NCI-H1417 (cell line): ENCODE measurements at places on chromosomes 4 and X.

DNA sequence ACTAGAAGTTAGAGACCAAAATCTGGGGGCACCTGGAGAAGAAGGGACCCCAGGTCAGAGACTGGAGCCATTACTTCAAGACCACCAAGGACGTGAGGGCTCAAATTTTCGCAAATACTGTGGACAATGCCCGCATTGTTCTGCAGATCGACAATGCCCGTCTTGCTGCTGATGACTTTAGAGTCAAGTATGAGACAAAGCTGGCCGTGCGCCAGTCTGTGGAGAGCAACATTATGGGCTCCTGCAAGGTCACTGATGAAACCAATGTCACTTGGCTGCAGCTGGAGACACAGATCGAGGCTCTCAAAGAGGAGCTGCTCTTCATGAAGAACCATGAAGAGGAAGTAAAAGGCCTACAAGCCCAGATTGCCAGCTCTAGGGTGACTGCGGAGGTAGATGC, 101.2 kb downstream of the NCAPG start:
- DNase-seq, result no peak

DNA sequence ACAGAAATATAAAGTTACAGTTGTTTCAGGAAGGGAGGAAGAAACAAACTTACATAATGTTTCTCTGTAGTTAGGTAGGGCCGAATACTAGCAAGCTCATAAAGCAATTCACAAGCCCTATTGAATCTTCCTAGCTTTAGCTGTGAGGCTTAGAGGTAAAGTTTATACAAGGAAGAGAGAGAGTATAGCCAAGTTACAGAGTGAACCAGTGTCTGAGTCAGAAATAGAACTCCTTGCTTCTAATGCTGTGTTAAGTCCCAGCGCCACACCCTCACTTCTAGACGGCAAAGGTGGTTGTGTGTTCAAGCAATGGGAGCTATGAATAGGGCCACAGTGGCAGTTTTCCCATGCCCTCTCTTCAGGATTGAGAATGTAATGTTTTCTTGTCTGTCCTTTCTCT, 6.1 kb downstream of the LPAR4 start:
- no peak for DNase-seq

DNA sequence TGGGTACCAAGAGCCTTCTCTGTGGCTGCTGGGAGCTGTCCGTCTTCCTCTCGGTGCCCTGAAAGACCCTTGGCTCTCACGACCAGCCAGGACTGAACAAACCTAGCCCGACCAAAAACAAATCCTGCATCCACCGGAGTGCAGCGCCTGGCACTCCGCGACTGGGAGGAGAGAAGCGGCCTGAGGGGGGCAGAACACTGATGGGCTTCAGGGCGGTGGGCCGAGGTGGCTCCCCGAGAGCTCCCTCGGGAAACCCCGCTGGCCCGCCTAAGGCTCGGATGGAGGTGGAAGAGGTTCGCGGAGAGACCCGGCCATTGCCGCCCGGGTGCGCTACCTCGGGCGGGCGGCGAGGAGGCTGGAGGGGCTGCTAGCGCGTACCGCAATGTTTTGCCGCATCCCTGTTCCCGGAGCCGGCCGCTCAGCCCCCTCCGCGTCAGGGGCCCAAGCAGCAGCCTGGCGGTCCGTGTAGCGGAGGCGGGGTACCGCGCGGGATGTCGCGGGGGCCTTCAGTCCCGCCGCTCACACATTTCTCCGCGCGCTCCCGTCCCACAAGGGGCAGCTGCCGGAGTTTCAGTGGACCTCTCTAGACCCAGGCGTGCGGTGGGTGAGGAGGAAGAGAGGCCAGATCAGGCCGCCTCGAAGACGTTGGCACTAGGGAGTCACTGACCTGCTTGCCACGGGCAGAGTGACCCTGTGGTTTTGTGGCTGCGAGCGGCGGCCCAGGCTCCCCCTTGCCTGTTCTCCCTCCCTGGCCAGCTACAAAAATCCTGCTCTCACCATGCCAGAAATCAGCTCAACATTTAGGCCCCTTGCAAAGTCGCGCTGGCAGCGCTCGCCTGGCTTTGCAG, 2.2 kb downstream of the SLITRK4 start:
- DNase-seq, result peak; percentile 51

GRCh38 chrX:38965888-38966287, 164.6 kb downstream of the MID1IP1 start:
- DNase-seq, result no peak

DNA sequence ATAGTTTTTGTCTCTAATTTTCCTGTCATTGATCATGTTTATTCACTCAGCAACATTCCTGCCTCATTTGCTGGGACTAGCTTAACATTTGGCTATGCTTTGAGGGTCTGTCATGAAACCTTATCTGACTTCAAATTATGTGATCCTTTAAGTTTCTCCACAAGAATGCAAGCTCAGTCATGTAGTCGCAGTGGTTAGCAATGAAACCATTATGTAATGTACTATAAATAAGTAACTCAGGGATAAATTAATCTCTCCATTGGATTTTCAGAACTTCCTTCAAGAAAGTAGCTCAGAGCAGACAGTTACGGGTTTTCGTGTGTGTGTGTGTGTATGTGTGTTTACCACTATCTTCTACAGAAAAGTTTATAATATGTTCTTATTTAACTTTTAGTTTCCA, 993.6 kb downstream of the ADGRL3 start:
- no peak for DNase-seq

DNA sequence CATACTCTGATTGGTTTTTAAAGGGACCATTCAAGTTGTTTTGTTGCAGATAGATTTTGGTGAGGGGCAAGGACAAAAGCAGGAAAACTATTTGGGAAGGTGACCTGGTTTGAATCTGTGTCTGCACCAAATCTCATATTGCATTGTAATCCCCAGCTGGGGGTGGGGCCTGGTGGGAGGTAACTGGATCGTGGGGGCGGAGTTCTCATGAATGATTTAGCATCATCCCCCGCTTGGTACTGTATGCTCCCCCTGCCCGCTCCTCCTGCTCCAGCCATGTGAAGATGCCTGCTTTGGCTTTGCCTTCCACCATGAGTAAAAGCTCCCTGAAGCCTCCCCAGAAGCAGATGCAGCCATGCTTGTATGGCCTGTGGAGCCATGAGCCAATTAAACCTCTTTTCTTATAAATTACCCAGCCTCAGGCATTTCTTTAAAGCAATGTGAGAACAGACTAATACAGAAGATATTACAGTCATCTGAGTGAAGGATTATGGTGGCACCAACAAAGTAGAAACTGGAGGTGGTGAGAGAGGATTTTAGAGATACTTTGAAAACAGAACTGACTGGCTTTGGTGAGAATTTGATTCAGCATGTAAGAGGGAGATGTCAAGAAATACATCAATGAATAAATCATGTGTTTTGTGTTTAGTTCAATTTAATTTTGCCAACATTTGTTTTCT, 14.4 kb downstream of the IL21 start:
- DNase-seq, result no peak

DNA sequence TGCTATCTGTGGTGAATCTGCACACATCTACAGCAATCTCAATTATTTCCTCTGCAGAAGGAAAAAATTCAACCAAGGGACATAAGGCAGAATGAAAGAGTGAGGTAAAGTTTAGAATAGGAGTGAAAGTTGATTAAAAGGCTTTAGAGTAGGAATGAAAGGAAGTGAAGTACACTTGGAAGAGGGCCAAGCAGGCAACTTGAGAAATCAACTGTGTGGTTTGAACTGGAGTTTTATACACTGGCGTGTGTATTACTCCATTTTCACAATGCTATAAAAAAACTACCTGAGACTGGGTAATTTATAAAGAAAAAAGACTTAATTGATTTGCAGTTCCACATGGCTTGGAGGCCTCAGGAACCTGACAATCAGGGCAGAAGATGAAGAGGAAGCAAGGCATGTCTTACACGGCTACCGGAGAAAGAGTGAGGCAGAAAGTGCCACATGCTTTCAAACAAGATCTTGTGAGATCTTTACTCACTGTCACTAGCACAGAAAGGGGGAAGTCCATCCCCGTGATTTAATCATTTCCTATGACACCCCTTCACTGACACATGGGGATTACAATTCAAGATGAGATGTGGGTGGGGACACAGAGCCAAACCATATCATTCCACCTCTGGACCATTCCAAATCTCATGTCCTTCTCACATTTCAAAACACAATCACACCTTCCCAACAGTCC, 234.8 kb downstream of the IL15 start:
- no peak for DNase-seq

DNA sequence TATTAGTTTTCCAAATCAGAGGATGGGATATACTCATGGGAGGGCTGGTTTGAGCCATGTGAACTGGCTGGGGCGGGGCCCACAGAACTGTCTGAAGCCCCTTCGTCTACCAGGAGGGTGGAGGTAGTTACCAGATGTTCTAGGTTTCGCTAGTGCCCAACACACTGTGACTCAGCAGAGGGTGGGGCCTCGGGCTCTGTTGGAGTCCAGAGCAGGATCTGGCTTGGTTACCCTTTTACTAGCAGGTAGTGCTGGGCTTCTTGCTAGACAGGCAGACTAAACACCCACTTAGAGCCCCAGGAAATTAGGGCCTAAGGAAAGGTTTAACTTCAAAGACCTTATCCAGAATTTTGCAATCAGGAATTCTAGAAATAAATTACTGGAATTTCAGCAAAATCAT, 56.2 kb upstream of the CHRDL1 start:
- DNase-seq, result no peak

DNA sequence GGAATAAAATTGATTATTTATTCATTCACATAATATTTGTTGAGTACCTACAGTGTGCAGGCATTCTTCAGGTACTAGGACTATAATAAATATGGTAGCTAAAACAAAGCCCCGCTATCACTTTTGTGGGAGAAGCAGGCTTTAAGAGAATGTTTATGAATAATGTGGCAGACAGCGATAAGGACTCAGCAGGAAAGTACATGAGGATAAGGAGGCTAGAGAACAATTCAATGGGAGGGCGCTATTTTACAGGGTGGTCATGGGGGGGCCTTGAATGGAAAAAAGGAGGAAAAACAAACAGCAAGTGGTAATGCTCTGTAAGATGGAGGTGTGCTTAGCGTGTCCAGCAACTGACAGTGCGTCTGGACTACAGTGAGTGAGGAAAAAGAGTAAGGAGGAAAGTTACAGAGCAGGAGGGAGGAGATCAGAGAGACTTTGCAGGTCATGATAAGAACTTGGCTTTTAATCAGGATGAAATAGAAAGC, 264.2 kb upstream of the ETNPPL start:
- no peak for DNase-seq

DNA sequence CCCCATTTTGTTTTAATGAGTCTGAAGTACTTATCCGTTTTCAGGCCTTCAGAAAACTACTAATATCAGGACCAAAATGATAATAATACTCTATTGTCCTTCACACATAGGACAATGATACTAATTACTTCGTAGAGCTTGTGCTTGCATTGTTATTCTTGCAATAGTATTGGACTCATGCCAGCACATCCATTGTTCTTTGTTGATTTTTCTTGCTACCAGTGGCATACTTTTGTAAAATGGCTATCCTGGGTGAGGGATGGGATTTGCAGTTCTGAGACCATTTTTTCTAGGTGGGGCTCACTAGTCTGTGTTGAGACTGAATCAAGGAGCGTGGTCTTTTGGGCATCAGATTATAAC, 195.3 kb downstream of the MAML3 start:
- DNase-seq, result peak; percentile 77

- DNase-seq, result no peak
Measured at GRCh38 chr4:11487139-11487538, 58.4 kb upstream of the HS3ST1 start.

DNA sequence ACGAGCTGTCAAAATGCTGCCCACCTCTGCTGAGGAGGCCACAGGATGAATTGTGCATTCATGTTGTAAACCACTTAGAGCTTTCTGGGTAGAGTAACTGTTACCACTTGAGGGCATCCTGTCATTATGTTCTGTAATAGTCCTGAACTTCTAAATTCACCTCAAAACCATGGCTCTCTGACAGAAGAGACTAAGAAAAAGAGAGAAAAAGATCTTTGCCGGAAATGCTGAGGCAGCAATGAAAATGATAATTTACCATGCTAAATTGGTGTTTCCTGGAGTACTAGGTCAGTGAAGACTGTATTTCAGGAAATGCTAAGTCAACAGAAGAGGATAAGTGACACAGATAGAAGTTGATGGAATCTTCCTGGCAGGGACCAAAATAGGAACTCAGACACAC, 942.3 kb upstream of the SLIT2 start:
- peak; percentile 44 for DNase-seq

- no peak for DNase-seq
Measured at GRCh38 chr4:52052475-52052780, 1.3 kb downstream of the SPATA18 start.

DNA sequence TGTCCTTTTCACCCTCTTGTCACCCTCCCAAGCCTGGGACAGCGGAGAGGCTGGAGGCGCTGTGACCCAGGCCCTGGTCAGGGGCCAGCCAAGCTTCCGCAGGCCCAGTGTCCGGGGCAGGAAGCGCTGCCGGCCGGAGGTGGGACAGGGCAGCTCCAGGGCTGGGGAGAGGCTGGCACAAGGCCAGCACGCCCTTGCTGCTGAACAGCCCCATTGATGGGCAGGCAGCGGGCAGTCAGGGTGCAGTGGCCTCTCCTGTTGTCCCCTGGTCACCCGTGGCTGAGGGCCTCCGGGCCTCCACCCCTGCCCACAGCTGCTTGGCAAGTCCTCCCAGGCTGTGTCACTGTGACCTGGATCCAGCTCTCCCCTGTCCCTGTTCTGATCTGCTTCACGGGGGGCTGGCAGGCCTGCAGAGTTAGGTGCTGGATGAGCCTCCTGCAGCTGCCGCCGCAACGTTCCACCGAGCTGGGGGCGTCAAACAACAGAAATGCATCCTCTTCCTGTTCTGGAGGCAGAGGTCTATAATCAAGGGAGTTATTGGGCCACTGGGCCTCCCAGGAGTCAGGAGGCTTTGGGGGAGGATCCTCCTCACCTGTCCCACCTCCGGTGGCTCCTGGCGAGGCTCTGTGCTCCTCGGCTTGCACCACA, 107.9 kb downstream of the PSAPL1 start:
- DNase-seq, result no peak

GRCh38 chr4:58144721-58145120, 1034.5 kb upstream of the IGFBP7 start:
- DNase-seq, result no peak

- DNase-seq, result no peak
Measured at GRCh38 chr4:20760053-20760452, 59.8 kb downstream of the PACRGL start.

GRCh38 chr4:159604781-159605180, 501.9 kb downstream of the RAPGEF2 start:
- DNase-seq, result no peak

GRCh38 chr4:3385711-3386420, 55.9 kb upstream of the HGFAC start:
- no peak for DNase-seq

- DNase-seq, result no peak
Measured at GRCh38 chrX:122026665-122027064, 979.3 kb downstream of the GLUD2 start.

- DNase-seq, result no peak
Measured at GRCh38 chr4:30696191-30696590, 24.0 kb upstream of the PCDH7 start.

- DNase-seq, result no peak
Measured at GRCh38 chr4:52904421-52904820, 42.3 kb downstream of the RASL11B start.

DNA sequence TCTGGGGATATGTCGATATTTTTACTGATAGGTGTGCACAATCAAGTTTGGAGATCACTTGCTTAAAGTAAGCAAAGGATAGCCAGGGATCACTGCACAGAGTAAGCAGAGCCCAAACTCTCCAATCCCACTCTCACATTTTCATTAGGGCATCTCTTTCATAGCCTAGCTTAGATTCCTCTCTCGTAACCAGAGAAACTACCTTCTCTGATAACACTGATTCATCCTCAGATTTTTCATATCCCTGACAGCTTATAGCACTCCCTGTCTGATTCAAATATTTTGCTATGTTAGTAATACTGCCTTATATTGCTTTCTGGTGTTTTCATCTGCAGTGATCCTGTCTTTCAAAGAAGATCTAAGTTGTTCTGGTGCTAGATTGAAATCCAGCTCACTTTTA, 123.7 kb downstream of the CBLL2 start:
- no peak for DNase-seq
